ENCODE measurements at places on chromosomes 3 and 15.

- DNase-seq, result no peak
Observed at GRCh38 chr3:72340476-72341379, 507.5 kb downstream of the SHQ1 start.

- no peak for DNase-seq
Observed at GRCh38 chr3:169179722-169180121, 483.8 kb downstream of the MECOM start.

- DNase-seq, result no peak
Observed at GRCh38 chr3:46930166-46930944, 46.2 kb downstream of the CCDC12 start.

- DNase-seq, result no peak
Observed at GRCh38 chr3:23553353-23553752, 252.4 kb upstream of the UBE2E1 start.

- no peak for DNase-seq
Observed at GRCh38 chr3:37387462-37387861, 213.1 kb upstream of the LRRFIP2 start.

DNA sequence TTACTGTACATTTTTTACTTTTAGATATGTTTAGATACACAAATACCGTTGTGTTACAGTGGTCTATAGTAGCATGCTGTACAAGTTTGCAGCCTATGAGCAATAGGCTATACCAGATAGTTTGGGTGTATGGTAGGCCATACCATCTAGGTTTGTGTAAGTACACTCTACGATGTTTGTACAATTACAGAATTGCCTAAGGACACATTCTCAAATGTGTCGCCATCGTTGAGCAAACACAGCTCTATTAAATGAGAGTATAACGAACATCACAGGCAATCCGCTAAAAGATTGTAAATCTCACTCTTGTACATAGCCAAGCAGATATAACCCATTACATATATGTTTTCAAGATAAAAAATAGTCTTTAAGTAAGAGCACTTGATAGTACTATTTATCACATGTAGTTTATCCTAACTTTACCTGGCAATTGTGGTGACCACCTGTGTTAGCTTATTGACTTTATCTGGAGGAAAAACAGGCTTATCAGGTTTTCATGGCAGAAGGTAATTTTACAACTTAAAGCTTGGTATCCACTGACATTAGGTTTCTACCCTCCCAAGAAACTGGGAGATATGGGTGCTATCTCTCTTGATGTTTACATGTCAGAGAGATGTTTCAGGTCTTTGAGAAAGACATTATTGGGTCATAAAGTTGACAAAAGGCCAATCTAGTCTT is 898.7 kb downstream of the NSUN3 start:
- no peak for DNase-seq

DNA sequence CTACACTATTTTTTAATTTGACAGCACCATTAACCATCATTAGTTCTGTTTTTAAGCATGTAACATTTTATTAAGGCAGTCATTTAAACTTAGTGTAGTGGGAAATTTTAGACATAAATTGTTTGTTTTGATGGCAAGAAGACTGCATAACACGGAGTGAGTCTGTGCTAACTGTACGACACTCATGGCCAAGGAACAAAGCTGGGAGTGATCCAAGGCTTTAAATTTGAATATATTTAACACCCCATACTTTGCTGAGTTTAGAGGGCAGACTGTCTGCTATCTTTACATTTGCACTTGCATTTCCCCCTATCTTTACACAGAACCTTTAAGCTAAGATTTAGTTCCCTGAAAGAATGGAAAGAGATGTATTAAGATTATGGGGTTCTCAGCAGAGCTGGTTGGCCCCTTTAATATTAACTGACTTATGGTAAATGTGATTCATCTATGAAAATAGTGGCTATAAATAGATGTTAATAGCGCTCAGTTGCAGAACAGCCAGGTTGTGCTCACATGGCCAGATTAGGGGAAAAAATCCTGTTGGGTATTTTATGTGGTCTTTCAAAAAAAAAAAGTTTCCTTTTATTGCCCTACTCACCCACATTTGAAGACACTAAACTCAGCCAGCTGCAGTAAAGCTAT is 120.7 kb downstream of the CMSS1 start:
- peak; percentile 74 for DNase-seq

- no peak for DNase-seq
Observed at GRCh38 chr3:138424323-138424722, 10.1 kb upstream of the ESYT3 start.

GRCh38 chr15:101198031-101198575 is 53.7 kb downstream of the CHSY1 start:
- DNase-seq, result no peak

DNA sequence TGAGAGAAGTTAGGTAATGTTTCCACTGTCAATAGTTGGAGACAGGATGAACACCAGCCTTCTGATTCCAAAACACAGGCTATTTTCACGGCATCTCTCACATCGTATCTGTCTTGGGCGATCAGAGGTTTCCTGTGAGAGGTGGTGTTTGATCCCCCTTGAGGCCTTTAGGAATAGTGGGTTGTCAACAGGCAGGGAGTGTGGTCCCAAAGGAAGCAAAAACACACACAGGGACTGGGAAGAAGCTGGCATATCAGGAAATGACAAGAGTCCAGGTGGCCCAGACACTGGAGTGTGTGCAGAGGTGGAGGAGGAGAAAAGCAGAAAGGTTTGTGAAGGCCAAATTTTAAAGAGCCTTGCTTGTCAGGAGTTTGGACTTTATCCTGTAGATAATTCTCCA is 6.6 kb upstream of the MAGEF1 start:
- DNase-seq, result no peak

- peak; percentile 69 for DNase-seq
Observed at GRCh38 chr3:158789592-158789991, 12.3 kb upstream of the MFSD1 start.

DNA sequence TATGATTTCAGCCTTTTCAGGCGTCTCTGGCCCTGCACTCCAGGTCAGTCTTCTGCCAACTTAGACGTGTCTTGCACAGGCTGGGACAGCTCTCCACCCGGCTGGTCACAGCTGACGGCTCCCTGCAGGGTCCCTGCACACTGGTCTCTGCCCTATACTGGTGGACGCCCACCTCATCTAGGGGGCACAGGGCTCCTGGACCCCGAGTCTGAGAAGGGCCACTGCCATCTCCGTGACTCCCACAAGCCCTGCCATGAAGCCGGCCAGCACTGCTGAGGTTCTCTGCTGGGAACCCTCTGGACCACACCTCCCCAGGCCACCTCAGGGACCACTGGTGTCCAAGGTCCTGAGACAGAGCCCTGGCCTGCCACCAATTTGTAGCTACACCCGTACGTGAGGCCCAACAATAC is 40.5 kb downstream of the CYFIP1 start:
- DNase-seq, result no peak

- DNase-seq, result no peak
Observed at GRCh38 chr15:66144978-66145725, 108.4 kb downstream of the MEGF11 start.

GRCh38 chr3:11850003-11850402 is 3.3 kb upstream of the TAMM41 start:
- DNase-seq, result no peak

DNA sequence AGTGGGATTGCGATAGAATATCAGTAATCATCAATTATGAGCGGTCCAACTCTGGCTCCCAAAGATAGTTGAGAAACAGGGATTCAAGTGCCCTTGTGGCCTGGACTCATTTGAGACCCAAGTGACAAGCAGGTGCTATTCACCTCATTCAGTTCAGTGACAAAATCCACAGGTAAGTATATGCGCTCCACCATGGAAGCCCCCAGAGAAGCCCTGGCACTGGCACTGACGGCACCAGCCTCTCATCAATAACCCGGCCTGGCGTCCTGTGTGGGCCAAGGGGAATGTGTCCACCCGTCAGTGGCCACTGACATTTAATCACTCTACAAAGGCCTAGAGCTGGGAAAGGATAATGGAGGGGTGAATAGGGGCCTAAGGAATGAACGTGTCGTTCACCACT is 117.2 kb downstream of the ADCY5 start:
- DNase-seq, result no peak

DNA sequence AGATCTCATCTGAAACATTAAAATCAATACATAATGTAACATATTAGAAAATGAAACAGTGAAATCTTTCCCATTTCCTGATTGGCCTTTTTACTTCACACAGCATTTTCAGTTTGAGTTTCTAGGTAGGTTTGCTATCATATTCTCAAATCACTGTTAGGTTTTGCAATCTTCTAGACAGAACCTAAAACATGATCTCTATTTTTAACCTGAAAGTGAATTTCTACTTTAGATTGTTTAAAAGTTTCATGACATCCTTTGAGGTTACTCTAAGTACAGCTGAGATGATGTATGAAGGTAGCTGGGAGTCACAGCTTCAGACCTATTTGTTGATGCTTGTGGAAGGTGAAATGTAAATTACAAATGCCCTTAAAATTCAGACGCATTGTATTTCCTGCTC is 118.4 kb upstream of the GPR149 start:
- DNase-seq, result no peak

- DNase-seq, result no peak
Observed at GRCh38 chr15:51181905-51182304, 87.2 kb upstream of the TNFAIP8L3 start.

- DNase-seq, result peak; percentile 89
Observed at GRCh38 chr3:129829640-129830039, 63.9 kb downstream of the TMCC1 start.

GRCh38 chr3:152225201-152225600 is 43.5 kb upstream of the MBNL1 start:
- no peak for DNase-seq

GRCh38 chr3:122390665-122391064 is 6.7 kb downstream of the FAM162A start:
- DNase-seq, result no peak

- no peak for DNase-seq
Observed at GRCh38 chr15:42354824-42355223, 4.5 kb upstream of the CAPN3 start.

GRCh38 chr15:48896869-48897814 is 19.2 kb downstream of the EID1 start:
- peak; percentile 68 for DNase-seq

GRCh38 chr15:62357431-62357830 is 192.3 kb upstream of the C2CD4B start:
- DNase-seq, result no peak

DNA sequence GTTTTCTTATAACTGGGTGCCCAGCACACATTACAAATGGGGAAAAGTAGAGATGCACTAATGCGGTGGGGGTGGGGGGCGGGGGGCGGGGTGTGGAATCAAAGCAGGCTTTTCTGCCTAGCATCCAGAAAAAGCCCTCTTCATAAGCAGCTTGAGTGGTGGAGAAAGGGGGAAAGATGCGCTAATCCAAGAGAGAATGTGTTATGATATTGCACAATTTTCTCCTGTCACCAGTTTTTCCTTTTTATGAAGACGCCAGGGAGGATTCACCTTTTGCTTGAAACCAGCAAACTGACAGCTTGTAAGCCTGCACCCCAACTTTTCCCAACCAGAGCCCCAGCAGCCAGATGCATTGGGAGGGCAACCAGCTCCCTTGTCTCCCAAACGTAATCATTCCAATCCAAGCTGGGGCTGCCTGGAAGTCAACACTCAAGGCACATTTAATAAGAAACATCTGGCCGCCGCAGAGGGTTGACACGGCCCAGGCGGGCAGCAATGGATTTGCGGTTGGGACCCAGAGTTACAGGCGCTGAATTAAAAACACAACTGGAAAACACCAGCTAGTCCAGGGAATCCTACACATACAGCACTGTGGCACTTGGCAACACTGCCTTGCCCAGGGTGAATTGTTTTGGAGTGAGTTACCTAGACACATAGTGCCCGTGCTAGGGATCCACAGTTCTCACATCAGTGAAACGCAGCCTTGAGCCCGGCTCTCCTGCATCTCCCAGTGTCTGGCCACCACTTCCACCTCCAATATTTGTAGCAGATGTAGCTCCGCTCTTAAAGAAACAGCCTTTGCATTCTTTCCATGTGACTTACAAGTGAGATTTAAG is 218.5 kb upstream of the PRICKLE2 start:
- DNase-seq, result peak; percentile 77

DNA sequence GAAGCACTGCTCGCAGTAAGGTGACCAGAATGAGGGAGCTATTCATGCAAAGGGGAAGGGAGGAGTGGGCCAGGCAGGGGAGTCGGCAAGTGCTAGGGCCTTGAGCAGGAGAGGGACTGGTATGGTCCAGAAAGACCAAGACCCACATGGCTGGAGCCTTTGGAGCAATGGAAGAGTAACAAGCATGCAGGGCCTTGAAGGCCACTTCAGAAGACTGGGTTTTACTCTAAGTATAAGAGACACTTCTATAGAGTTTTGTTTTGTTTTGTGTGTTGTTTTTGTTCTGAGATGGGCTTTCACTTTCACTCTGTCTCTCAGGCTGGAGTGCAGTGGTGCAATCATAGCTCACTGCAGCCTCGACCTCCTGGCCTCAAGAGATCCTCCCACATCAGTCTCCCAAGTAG is 42.0 kb downstream of the BFSP2 start:
- DNase-seq, result no peak

DNA sequence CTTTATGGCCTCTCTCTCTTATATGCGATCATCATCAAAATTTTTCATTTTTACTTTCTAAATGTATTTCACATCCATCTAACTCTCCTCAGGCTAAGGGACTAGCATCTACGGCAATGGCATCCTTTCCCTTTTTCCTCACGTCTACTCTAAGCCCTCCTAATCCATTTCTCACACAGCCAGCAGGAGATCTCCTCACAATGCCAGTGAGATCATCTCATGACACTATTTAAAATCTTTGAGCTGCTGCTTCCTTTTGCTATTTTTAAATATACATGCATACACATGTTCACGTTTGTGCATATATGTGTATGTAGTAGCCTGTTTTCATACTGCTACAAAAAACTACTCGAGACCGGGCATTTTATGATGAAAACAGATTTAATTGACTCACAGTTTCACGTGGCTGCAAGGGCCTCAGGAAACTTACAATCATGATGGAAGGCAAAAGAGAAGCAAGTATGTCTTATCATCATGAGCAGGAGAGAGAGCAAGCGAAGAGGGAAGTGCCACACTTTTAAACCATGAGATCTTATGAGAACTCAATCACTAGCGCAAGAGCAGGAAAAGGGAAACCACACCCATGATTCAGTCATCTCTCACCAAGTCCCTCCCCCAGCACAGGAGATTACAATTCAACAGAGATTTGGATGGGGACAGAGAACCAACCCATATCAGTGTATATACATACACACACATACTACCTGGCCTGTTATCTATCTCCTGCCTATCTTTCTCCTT is 599.2 kb upstream of the ROBO1 start:
- no peak for DNase-seq

- no peak for DNase-seq
Observed at GRCh38 chr15:39887211-39887610, 32.9 kb downstream of the GPR176 start.

GRCh38 chr15:58556541-58556940 is 124.8 kb downstream of the LIPC start:
- DNase-seq, result no peak

GRCh38 chr3:177448987-177449359 is 251.7 kb upstream of the TBL1XR1 start:
- DNase-seq, result no peak

GRCh38 chr15:60155661-60156060 is 151.6 kb downstream of the FOXB1 start:
- peak; percentile 41 for DNase-seq

- DNase-seq, result no peak
Observed at GRCh38 chr15:96750361-96750760, 419.9 kb downstream of the NR2F2 start.

- no peak for DNase-seq
Observed at GRCh38 chr3:30675006-30675405, 68.6 kb downstream of the TGFBR2 start.

Data from HCEC 1CT (cell line).